ENCODE measurements at places on chromosomes 3 and 15.

GRCh38 chr3:82293435-82293834 lies 532.0 kb upstream of the GBE1 start:
- DNase-seq: no peak

DNA sequence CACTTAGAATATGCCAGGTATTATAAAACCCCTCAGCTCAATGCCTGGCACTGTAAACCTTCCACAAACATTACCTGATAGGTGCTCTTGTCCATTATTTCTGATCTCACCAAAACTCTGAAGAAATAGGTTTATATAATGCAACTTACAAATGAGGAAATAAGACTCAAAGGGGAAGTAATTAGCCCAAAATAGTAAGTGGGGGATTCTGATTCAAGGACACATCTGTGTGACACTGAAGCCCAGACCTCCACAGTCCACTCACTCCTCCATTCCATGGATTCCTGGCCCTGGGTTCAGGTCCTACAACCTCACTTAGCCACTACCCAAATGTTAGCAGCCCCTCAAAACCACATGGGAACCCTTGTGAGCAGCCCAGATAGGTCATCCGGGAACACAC lies 49.9 kb downstream of the TRANK1 start:
- DNase-seq: no peak

DNA sequence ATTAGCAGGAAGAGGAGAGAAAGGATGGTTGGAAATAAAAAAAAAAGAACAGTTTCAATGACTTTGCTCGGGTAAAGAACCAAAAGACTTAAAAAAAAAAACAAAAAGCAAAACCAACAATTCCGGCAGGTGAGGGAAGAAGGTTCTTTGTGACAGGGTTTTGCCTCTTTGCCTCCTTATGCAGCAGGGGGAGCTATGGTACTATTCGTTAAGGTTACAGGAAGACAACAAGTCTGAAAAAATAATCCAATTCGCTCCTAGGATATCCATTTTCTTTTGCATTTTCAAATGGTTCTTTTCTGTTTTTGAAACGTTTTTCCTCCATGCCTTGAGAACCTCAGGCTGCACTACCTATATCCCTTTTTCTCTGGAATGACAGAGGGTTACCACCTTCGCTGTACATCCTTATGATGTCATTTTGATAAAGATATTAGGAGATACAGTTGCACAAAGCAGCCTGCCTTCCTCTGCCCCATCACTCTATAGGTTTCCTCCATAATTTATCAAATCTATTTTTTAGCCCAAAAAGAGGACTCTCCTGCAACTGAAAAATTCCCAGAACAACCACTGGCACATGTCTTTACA lies 55.0 kb downstream of the CFAP20DC start:
- no peak for DNase-seq

- no peak for DNase-seq
Observed at GRCh38 chr3:17583530-17583929, 158.9 kb downstream of the TBC1D5 start.

- no peak for DNase-seq
Observed at GRCh38 chr3:109806929-109807328, 469.6 kb upstream of the DPPA4 start.

DNA sequence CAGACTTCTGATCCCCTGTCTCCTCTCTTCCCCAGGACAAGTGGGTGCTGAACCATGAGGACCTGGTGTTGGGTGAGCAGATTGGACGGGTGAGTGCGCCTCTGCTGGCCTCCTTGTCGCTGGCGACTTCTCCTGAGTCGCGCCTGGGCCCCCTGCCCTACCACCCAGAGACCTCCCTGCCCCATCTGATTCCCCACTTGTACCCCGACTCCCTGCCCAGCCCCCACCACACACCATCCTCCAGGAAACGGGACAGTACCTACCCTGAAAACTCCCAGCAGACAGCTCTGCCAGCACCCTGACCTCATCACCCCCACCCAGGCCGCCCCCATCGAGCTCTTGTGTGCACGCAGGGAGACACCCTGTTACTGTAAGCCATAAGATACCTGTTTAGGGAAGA lies 7.7 kb downstream of the FES start:
- DNase-seq: no peak

DNA sequence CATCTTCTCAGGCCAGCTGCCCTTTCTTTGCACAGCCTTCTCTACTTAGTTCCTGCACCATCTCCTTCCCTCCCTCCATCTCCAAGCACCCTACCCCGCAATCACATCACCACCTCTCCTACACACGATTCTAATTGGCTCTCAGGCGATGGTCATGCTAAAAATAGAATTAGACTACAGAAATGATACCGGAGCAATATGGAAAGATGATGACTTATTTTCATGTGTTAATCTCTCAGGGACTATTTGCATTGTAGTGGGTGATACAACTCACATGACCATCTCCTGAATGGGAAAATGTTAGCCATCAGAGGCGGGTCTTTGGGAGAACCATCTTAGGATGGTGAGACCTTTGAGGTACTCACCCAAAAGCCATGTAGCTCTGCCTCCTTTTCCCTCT lies 54.7 kb upstream of the PPARG start:
- DNase-seq: no peak

DNA sequence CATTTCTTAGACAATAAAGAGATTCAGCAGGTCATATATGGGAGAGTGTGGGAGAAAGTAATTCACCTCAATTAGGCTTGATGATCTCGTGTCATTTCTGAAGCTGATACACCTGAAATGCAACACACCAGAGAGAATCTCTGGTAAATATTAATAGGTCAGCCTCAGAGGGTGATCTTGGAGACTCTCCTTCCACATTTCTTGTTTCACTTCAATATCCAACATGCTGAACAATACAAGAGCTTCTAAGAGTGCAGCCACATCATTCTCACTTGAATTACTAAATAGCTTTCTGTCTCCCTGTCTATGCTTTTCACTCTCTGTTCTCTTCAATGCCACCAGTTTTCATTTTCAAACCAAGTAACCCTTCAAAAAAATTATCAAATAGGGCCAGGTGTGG lies 71.1 kb upstream of the GK5 start:
- DNase-seq: no peak

DNA sequence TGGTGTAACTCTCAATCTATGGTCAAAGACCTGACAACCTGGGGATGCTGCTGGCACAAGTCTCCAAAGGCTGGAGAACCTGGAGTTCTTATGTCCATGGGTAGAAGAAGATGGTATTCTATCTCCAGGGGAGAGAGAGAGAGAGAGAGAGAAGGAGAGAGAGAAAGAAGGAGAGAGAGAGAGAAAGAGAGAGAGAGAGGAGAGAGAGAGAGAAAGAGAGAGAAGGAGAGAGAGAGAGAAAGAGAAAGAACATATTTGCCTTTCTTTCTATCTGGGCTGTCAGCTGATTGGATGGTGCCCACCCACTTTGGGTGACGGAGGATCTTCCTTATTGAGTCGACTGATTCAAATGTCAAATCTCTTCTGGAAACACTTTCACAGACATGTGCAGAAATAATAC lies 84.6 kb downstream of the PPM1L start:
- no peak for DNase-seq

DNA sequence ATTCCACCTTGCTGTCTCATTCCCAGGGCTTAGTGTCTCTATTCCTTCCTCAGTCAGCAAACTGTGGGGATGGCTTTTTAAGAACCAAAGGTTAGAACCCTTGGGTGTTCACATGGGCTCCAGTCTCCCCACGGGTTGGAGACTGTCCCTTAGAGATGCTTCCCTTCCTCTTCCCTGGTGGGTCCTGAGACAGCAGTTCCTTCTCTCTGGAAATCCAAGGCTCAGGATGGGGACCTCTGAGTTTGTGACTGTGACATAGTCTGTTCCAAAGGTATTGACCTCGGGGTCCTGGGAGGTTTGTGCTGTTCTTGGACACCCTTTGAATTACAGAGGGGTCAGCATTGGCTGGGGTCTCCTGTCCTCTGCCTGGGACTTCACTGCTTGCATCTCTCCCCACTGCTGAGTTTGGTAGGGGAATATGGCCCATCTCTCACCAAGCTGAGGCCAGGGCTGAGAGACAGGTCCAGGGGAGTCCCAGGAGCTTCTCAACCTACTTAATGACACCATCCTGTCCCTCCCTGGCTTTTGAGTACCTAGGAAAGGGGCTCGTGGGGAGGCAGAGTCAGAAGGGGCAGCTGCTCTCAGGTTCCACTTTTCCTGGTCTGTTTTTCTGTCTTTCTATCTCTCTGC lies 1.5 kb downstream of the GRM2 start:
- DNase-seq: no peak

DNA sequence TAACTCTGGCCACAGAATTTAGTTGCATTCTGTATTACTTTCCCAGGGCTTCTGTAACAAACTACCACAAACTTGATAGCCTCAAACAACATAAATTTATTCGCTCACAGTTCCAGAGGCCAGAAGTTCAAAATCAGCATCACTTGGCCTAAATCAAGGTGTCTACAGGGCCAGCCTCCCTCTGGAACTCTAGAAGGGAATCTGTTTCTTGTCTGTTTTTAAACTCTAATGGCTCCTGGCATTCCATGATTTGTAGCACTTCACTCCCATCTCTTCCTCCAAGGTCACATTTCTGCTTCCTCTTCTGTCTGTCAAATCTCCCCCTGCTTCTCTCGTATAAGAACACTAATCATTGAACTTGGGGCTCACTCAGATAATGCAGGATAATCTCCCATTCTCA lies 151.9 kb upstream of the ARPP21 start:
- DNase-seq: no peak

- DNase-seq: no peak
Observed at GRCh38 chr3:136885357-136886213, 23.6 kb downstream of the NCK1 start.

- no peak for DNase-seq
Observed at GRCh38 chr3:65045138-65045537, 357.3 kb upstream of the ADAMTS9 start.

- DNase-seq: no peak
Observed at GRCh38 chr3:119695480-119695879, 7.3 kb upstream of the CFAP91 start.

DNA sequence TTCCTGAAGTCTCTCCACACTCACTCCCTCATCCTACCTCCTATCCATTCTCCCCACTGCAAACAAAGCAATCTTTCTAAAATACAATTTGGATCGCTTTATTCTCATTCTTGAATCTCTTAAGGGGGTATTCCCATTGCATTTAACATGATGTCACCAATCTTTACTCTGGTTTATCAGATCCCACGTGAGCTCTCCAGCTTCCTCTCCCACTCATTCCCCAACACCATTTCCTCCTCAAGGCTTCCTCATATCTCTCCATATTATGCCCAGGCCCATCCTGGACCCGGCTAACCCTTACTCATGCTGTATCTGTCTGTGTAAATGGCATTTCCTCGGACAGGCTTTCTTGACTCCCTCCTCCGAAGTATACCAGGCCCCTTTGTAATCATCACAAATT lies 165.0 kb downstream of the CD47 start:
- DNase-seq: no peak

DNA sequence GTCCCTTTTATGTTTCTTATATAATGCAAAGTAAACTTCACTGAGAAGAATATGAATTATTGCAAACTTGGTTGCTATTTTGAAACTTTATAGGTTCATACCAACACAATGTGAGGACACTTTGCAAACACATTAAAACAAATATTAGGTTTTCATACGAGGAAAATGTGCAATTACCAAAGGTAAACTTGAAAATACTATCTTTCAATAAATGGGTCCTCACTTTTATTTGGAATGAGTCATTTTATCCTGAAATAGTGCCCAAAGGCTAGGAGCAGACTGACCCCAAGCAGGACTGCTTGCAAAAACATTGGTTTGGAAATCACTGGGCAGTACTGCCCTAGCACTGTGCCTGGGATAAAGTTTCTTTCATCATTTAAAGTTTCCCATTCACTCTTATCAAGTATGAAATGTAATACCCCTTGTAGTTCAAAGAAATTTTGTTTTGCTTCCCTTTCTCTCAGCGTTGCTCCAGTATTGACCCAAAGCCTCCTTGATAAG lies 396.5 kb downstream of the EPHA3 start:
- no peak for DNase-seq

DNA sequence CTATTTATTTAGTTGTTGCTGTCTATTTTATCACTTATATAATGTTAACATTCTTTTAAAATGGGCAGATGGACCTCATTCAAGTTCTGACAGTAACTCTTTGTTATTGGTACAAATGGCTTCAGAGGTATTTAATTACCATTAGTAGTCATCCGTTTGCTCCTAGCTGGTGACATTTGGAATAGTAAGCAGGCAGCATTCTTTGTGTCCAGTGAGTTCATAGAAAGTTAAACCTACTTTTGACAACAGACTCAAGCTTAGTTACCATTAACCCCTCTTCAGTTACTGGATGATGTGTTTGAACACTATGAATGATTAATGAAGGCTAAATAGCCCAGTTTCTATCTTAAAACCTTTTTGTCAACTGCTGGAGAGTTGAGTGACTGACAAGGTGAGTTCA lies 500.7 kb upstream of the ATP11B start:
- no peak for DNase-seq

- DNase-seq: no peak
Observed at GRCh38 chr3:190119461-190120268, 1.0 kb downstream of the P3H2 start.

DNA sequence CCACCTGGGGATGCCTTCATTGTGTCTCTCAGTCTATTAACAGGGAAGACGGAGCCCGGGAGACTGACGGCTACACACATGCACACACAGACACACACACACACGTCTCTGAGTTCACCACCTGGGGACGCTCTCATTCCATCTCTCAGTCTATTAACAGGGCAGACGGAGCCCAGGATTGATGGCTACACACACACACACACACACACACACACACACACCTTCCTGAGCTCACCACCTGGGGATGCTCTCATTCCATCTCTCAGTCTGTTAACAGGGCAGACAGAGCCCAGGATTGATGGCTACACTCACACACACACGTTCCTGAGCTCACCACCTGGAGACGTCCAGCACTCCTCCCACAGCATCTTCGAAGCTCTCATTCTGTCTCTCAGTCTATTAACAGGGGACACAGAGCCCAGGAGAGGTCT lies 143.9 kb downstream of the OR4M2 start:
- DNase-seq: no peak

DNA sequence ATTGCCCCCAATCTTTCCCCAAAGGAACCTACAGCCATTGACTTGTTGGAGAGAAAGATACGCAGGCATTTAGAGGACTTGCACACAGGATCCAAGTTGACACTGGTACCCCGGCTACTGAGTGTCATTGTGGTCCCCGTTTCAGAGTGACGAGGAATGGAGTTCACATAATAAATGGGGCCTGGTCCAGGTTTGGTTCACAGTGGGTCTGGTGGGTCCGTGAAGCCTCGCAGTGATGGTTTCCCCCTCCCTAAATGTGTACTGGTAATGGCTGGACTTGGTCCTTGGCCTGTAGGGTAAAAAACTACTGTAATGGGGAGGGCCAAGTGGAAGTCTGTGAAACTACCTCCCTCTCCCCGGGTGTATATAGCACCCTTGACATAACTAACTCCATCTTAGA lies 232.1 kb upstream of the LYSMD4 start:
- no peak for DNase-seq

GRCh38 chr3:16551342-16551976 lies 38.0 kb upstream of the RFTN1 start:
- no peak for DNase-seq

GRCh38 chr3:152434142-152434541 lies 165.4 kb downstream of the MBNL1 start:
- DNase-seq: no peak

GRCh38 chr3:132399054-132399929 lies 18.0 kb upstream of the DNAJC13 start:
- DNase-seq: no peak

Data from activated CD8-positive, alpha-beta memory T cell treated with anti-CD3 and anti-CD28 coated beads for 1 hour (primary cell).